Temporal lobe (tissue), 4 donors: ENCODE measurements at places on chromosomes 6 and 20. TPM values are rescaled to one million over a fixed set of nuclear protein-coding genes. Genes with fewer than 3 reads are reported as not detected.

The MARCKS gene
- 269 TPM for total RNA-seq

The APOBEC2 gene
- not detected for total RNA-seq

The EYS gene
- 2.0 TPM for total RNA-seq

The CLIC5 gene
- 2.5 TPM for total RNA-seq

The GABRR1 gene
- not detected for total RNA-seq

The C2 gene
- total RNA-seq: 1.7 TPM

The SOX18 gene
- total RNA-seq: 1.2 TPM

The IMPG1 gene
- not detected for total RNA-seq

The HCRTR2 gene
- 13.3 TPM for total RNA-seq

The CLPSL1 gene
- total RNA-seq: not detected

The SLC17A3 gene
- not detected for total RNA-seq

The ENPP1 gene
- total RNA-seq: 0.74 TPM

The SLC12A5 gene
- total RNA-seq: 17.2 TPM

The NKAIN4 gene
- total RNA-seq: 9.6 TPM

The PPP1R10 gene
- total RNA-seq: 17.7 TPM

The FAM209A gene
- not detected for total RNA-seq

The RAB44 gene
- under 0.01 TPM for total RNA-seq

The NNAT gene
- 345 TPM for total RNA-seq

The AARS2 gene
- total RNA-seq: 10.6 TPM

The RFX6 gene
- not detected for total RNA-seq

The MCCD1 gene
- total RNA-seq: not detected

The SRF gene
- total RNA-seq: 7.6 TPM

The COL20A1 gene
- 7.4 TPM for total RNA-seq

The PPP1R16B gene
- total RNA-seq: 10.1 TPM

The LGSN gene
- 0.25 TPM for total RNA-seq

The EFCAB8 gene
- not detected for total RNA-seq

The PCSK2 gene
- total RNA-seq: 11.6 TPM

The TRIM26 gene
- total RNA-seq: 14.3 TPM

The AVP gene
- total RNA-seq: not detected

The RIMS4 gene
- total RNA-seq: 46.0 TPM

The RGS17 gene
- 81.4 TPM for total RNA-seq

The MRPS18A gene
- total RNA-seq: 12.3 TPM

The ZDHHC14 gene
- 7.1 TPM for total RNA-seq

The TMEM170B gene
- total RNA-seq: 47.9 TPM

The CD83 gene
- total RNA-seq: 17.5 TPM

The HMGCLL1 gene
- total RNA-seq: 45.2 TPM

The PRR18 gene
- total RNA-seq: 0.25 TPM

The IRAK1BP1 gene
- total RNA-seq: 15.0 TPM

The BPIFB4 gene
- not detected for total RNA-seq

The MOCS1 gene
- total RNA-seq: 5.7 TPM

The SNRNP48 gene
- total RNA-seq: 12.5 TPM

The ZFP57 gene
- total RNA-seq: not detected

The RBPJL gene
- total RNA-seq: not detected

The LY6G6F gene
- total RNA-seq: not detected

The C20orf144 gene
- not detected for total RNA-seq

The ULBP2 gene
- total RNA-seq: 4.4 TPM

The TOX2 gene
- 0.74 TPM for total RNA-seq

The ADTRP gene
- total RNA-seq: 0.98 TPM

The PLTP gene
- 18.2 TPM for total RNA-seq

The TNFRSF21 gene
- total RNA-seq: 33.9 TPM

The GLO1 gene
- 56.3 TPM for total RNA-seq

The PHACTR3 gene
- total RNA-seq: 31.0 TPM

The TSPO2 gene
- not detected for total RNA-seq
